ENCODE measurements at places on chromosomes 2 and 18.

- DNase-seq = no peak
Observed at GRCh38 chr2:196500686-196501431, 138.7 kb upstream of the CCDC150 start.

GRCh38 chr2:233989221-233989858 is 61.2 kb upstream of the SPP2 start:
- DNase-seq = no peak

GRCh38 chr2:29309090-29310029 is 194.1 kb downstream of the CLIP4 start:
- DNase-seq = peak; percentile 35

DNA sequence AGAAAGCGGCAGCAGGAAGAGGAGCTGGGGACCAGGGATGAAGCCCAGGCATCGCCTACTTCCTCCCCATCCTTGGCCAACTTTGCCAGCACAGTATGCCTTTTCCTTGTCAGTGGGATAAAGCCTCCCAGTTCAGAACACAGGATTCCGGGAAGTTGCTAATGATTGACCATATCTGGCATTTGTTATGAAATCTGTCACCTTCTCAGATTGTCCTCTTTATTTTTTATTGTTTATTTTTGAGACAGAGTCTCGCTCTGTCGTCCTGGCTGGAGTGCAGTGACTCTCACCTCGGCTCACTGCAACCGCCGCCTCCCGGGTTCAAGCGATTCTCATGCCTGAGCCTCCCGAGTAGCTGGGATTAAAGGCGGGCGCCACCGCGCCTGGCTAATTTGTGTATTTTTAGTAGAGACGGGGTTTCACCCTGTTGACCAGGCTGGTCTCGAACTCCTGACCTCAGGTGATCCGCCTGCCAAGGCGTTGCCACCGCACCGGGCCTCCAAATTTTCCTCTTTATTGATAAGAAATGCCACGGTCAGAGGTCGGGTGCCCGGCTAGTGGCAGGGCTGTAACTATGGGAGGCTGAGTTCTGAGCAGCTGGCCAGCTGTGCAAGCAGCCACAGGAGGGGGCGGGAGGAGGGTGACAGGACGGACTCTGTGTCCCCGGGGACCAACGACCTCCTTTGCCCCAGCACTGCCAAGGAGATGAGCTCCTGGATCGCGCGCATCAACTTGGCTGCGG is 24.4 kb downstream of the PSD4 start:
- no peak for DNase-seq

- DNase-seq = no peak
Observed at GRCh38 chr2:181684454-181685149, 4.3 kb upstream of the NEUROD1 start.

DNA sequence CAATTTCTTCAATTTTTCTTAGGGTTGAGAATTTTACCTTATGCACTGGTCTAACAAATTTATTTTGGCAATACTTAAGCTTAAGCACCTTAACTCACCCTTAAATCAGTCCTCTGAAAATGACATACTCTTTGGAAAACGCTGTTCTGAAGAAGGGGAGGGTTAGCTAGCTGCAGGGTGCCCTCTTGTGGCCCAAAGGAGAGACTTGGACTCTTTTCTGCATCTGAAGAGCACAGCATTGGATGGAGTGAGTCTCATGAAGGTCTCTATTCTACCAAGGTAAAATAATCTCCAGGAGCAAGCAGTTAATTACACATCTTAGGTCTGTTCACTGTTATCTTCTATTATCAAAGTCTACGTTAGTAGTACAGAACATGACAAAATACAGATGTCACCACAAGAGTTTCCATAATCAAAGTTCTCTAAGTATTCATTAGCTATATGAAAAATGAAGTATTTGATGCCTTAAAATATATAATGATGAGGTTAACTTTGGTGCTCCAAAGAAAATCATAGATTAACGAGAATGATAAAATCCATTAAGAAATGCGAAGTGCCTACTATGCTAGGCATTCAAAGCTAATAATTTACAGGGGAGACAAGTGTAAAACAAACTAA is 24.4 kb downstream of the PUM2 start:
- DNase-seq = peak; percentile 22

GRCh38 chr2:174606336-174606735 is 8.7 kb upstream of the WIPF1 start:
- no peak for DNase-seq

GRCh38 chr18:74739926-74740325 is 142.3 kb downstream of the ZNF407 start:
- DNase-seq = no peak

DNA sequence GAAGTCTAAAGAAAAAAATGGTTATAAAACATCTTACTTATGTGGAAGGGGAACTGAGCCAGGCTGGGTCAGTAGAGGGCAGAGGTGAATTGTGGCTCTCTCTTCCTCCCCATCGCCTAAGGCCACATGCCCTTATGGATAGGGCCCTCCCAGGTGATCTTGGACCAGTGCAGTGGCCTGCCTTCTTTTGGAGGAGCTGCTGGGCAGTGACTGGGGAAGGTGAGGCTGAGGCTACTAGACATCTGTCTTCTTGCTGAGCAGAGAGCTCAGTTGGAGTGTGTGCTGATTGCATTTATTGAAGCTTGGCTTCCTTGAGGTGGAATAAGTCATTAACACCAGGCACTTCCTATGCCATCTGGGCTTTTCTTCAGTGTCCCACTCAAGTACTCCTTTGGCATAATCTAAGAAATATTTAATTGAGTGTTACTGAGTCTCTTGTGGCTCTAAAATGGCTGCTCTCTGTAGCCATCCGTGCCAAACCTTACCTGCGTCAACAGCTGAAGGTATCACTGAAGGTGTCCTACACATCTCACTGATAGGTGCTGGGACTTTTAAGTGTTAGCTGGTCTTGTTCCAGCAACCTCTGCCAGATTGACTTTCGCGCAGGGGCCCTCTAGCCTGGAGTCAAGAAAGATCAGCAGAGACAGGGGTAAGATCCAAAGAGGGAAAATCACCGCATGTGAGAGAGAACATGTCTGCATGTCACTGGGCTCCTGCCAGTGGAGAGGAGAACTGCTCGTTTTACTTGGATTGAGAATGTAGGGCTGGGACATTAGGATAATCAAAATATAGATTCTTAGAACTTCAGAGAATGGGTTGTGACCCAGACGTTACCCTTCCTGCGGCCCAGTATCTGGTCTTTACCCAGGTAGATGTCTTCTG is 256.1 kb downstream of the LTBP1 start:
- DNase-seq = no peak

DNA sequence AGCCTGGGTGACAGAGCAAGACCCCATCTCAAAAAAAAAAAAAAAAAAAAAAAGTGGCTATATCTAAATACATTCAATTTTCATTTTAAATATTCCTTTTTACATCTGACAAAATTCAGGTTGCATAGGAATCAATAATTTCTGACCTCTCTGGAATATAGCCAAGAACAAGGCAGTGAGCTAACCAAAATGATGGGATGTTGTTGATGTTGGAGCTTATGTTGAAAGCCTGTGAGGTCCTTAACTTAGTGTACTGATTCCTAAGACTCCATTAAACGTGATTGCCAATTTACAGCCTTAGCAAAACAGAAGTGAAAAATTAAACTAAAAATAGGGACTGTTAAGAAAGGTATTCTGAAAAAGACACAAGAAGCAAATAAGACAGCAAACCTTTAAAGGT is 109.6 kb downstream of the MEP1B start:
- no peak for DNase-seq

DNA sequence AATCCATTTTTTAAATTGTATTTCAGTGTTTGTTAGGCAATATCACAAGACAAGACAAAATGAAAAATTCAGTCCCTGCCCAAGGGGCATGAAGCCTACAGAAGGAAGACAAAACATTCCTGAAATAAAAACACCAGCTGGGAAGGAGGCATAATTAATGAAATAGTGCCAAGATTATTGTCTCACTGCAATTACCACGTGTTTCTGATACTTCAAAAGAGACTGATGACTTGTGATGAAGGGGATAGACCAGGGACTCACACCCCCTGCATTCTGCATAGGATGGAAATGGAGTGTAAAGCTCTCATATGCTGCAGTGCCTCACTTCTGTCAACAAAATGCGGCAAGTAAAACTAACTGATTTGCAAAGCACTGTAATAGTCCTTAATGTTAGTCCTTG is 178.1 kb downstream of the BARD1 start:
- DNase-seq = no peak

DNA sequence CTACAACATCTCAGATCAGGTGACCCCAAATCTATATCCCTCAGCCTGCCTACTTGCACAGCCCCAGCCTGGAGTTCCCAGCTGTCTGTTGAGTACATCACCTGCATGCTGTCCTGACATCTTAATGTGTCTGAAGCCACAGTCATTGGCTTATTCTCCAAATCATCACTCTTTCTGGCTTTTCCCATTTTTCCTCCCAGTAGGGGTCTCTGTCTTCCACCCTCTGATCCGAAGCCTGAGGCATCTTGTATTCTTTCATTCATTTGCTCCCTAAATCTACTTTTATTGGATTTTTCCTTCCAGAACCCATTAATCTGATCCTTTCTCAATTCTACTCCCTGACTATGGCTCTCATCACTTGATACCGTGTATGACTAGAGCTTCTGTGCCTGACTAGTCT is 332.9 kb upstream of the DCC start:
- DNase-seq = no peak

DNA sequence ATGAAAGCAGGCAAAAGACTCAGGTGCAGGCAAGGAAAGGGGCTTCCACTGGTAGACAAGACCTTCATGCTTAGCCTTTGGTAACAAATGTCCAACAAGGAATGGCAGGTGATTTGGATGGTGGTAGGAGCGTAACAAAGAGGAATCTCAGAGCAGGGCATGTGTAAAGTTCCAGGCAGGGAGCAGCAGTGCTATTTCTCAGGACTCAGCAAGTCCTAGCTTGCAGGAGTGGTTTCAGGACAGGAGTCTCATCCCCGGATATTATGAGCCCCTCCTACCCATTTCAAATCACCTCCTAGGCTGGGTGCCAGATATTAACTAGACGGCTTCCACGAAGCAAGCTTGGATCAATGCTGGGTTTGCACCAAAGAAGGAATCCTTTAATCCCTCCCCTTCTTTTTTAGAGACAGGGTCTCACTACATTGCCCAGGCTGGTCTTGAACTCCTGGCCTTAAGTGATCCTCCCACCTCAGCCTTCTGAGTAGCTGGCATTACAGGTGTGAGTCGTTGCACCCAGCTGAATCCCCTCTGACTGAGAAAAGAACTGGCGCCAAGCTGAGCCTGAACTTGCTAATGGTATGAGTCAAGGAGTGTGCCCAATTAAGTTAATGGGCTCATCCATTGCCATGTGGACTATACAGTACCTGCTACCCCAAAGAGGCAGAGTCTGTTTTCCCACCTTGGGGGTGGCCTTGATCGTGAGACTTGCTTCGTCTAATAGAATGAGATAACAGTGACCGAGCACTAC is 190.3 kb downstream of the ARL4C start:
- DNase-seq = no peak

- no peak for DNase-seq
Observed at GRCh38 chr2:122795763-122796162, 1040.3 kb downstream of the TSN start.

DNA sequence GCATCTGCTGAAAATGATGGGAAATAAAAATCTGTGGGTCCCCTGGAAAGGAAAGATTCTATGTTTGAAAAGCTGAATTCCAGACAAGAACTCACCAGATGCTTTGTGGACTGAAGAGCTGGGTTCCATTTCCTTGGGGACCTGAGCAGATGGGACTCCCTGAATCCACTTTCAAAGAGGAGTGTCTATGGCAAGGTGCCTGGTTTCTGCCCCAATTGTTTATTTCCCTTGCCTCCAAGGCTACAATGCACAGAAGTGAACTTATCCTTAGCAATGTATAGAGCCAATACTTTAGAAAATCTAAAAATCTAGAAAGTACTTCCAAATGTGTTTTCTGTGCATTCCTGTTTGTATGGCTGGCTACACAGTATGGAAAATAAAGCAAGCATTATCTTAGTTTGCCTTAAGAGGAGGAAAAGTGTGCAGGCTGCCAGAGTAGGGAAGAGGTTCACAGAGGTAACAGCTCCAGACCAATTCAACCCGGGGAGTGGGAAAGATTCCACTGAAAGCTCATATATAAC is 420.5 kb downstream of the NRXN1 start:
- DNase-seq = no peak

DNA sequence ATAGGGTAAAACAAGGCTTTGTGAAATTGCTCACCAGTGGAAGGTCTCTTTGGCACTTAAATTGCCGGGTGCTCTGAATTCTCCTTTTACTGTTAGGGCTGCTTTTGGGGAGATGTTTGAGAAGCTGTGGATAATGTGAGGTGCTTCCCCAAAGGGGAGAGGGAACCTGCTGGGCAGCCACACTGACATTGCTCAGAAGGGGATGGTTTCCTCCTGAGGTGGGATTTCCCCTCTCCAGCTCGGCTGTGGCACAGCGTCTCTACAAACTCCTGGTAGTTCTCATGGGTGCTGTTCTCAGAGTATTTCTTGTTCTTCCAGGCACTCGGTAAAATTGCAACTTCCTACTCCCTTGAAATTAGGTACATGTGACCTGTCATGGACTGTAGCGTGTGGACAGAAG is 124.2 kb downstream of the LPIN1 start:
- DNase-seq = no peak

GRCh38 chr18:24002479-24002878 is 12.1 kb upstream of the TTC39C start:
- no peak for DNase-seq

- DNase-seq = no peak
Observed at GRCh38 chr2:46771309-46771708, 144.3 kb downstream of the MCFD2 start.

- no peak for DNase-seq
Observed at GRCh38 chr2:104332731-104333130, 521.2 kb upstream of the POU3F3 start.

DNA sequence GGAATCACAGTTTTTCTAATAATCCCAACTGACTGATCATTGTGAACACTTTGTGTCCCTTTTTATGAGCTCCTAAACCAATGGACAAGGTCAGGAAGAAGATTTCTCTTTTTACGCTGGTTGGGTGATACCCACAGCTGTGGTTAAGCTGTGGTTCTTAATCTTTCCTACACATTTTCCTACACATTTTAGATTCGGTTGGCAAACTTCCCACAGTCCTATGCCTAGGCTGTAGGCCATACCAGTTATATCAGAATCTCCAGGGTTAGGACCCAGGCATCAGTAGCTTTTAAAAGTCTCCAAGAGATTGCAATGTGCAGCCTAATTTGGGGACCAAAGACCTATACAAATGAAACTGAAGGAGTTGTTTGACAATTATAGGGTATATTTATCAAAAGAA is 203.0 kb downstream of the SP3 start:
- DNase-seq = no peak

- no peak for DNase-seq
Observed at GRCh38 chr18:66971960-66972359, 368.1 kb upstream of the CDH19 start.

DNA sequence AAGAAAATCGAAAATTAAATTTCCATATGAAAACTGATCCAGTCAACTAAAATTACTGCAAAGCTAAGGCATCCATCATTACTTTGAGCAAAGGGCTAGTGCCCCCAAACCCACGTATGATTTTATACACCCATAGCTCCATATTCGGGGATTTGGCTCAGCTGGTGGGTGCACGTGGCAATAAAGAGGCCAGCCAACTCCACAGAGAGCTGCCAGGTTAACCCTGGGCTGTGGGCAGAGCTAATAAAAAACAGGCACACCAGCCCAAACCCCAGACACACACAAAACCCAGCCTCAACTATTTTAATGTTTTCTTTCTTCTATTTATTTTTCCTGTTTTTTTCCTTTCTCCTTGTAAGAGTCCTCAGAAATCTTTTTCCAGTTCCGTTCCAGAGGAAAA is 151.3 kb upstream of the SOX11 start:
- DNase-seq = no peak

- DNase-seq = no peak
Observed at GRCh38 chr2:161381546-161381945, 34.6 kb upstream of the TBR1 start.
